ENCODE measurements at places on chromosomes 2 and 18.

- DNase-seq = no peak
Observed at GRCh38 chr18:69885841-69886531, 61.7 kb downstream of the CD226 start.

DNA sequence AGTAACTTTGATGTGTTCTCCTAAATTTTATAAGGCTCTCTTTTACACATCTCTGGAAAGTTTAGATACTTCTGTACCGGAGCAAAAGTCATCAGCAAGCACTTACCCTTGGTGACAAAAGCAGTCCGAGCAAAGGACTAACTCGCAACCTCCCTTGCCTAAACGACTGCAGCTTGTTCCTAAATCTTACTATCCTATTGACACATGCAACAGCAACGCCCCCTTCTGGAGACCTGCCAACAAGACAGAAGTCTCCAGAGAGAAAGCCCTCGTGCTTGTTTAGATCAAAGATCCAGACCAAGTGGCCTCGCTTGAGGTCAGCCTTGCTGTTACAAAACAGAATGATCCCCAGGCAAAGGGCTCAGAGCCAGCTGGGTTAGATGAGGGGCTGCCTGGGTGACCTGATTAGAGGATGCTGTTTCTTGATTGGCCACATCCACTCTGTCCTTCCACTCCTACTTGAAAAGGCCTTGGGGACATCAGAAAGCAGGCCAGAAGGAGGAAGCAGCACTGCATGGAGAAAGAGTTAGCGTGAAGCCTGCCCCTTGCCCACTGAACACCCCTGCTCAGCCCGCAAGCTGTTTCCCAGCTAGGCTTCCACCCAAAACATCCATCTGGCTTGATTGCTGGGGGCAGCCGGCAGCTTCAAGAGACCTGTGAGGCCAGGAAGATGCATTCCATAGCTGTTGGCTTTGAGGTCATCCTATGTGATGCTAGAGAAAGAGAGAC, 94.3 kb downstream of the HNRNPLL start:
- peak; percentile 92 for DNase-seq

DNA sequence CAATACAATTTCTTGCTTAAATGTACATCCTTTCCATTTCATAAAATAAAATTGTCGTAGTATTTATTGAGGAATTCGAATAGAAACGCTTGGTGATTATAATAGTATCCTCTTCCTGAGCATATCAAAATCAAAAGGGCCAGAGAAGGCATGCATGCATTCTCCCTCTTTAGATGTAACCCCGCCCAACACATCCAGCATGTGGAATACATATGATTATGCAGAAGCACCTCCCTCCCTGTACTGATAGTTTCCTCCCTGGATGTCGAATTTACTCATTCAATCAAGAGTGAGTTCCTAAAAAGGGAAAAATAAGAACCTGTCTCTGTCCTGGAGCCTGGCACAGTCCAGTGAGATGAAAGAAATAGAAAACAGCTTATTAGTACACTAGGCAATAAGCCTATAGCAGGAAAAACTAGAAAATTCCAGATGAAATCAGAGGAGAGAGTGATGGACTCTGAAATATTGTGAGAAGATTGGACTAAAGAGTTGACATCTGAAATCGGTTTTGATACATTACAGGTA, 262.9 kb downstream of the RDH14 start:
- no peak for DNase-seq

GRCh38 chr2:174786066-174786725, 21.9 kb upstream of the CHRNA1 start:
- no peak for DNase-seq

- DNase-seq = peak; percentile 68
Observed at GRCh38 chr2:60530660-60531281, 22.7 kb downstream of the BCL11A start.

DNA sequence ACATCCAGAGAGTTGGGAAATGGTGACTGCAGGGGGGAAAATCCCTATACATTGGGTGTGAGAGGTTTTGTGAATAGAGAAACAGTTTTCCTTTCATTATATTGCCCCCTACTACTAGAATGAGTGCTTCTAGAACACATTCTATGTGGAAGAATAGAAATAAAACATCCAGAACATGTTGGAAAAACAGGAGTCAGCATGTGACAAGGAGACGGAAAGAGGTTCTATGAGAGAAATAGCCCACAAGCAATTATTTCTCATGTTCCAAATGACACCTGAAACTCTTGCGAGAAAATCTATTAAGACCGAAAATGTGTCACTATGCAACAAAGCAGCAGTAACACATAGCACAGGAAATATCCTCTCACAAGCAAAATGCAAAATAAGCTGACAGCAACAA, 202.7 kb upstream of the SPOPL start:
- DNase-seq = no peak

DNA sequence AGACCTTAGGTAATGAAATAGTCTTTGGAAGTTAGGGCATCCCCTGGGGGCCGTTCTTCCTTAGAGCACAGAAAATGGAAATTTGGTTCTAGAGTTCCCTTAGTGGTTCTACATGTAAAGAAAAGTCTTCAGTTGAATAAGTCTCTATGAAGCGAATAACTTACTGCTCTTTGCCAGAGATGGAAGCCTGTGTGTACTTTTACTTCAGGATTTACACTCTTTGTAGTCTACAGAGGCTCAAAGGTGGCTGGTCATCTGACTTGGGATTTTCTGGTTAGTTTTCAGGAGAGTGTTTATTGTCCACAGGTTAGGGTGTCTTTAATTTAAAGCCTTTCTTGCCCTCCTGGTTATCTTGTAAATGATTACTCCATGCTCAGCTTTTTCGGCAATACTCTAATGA, 210.6 kb downstream of the ZNF521 start:
- peak; percentile 5 for DNase-seq

All from NAMALWA (cell line).